ENCODE measurements at places on chromosomes 4 and X. TPM values are rescaled to one million over a fixed set of nuclear protein-coding genes. Genes with fewer than 3 reads are reported as not detected.

GRCh38 chrX:107701493-107702121 is 73.3 kb downstream of the PRPS1 start:
- no peak for DNase-seq

The UGT2B17 gene
- polyA plus RNA-seq, result 2.9 TPM

DNA sequence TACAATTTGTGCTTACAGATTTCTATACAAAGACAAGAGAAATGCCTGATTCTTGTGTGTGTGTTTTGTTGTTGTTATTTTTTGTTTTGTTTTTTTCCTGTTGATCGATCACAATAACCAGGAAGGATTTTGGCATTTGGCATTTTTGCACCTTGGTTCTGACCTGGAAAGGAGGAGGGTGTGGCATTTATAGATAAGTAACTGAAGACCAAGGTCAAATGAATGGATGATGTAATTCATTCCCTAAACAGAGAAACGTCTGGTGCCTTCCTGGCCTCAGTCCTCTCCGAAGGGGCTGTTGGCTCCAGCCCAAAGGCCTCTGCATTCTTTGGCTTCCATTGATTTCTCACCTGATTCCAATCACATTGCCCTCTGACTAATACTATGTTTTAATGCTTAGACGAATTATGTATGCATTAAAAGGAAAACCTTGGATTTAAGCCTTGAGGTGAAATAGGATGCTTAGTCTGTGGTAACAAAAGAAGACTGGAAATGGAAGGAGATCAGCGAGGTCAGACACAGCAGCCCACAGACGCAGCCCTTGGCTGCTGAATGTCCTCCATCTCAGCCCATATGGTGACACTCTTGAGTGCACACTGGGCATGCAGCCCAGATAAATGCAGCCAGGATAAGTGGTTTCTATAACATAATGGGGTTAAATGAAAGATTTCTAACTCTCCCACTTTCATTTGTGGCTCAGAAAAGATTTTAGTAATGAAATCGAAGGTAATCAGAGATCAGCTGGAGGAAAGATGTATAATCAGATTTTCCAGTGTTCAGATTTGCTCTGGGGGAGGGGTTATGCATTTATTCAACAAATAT is 60.5 kb upstream of the TRIM2 start:
- peak; percentile 64 for DNase-seq

The CABS1 gene
- not detected for polyA plus RNA-seq

The PFKFB1 gene
- 0.32 TPM for polyA plus RNA-seq

DNA sequence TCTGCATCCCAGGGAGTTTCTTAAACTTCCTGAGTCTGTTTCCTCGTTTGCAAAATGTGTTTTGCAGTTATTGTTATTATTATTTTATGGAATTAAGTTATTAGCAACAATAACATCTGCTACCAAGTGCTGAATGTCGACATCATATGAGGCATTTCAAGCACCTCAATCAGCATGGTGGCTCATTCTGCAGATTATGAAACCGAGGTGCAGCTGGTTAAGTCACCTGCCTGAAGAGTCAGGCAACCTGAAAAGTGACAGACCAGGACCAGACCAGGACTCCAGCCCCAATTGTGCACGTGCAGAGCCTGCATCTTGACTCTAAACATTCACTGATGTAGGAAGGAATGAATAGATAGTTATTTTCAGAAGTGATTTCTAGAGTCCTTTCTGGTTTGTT is 99.8 kb downstream of the AFAP1 start:
- no peak for DNase-seq

The MAML3 gene
- polyA plus RNA-seq, result 13.3 TPM

The CXCL11 gene
- polyA plus RNA-seq, result 0.26 TPM

DNA sequence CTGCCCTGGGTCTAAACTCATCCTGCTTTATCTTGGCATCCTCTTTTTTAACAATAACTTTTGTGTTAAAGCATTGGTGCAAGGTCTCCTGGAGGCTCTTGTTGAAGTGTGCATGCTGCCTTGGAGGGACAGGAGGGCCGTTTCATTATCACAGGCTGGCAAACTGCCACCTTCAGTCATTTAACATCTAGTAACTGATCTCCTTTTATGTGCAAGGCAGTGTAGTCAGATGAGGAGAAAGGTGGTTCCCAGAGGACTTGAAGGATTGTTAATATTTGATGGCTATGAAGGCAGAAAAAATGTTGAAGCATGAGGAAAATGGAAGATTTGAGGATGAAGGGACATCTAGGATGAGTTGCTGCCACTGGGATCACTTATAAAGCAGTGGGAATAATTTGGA is 439.4 kb downstream of the RAPGEF2 start:
- DNase-seq, result no peak

The ZCCHC18 gene
- polyA plus RNA-seq, result 3.8 TPM

GRCh38 chrX:117854806-117855205 is 261.8 kb downstream of the KLHL13 start:
- DNase-seq, result no peak

Measured in right lung (tissue), 10 donors.